ENCODE measurements at places on chromosomes 3 and 15. TPM values are rescaled to one million over a fixed set of nuclear protein-coding genes. Genes with fewer than 3 reads are reported as not detected.

Gene MAPKBP1
- total RNA-seq, result 20.8 TPM

Gene LZTFL1
- total RNA-seq, result 16.2 TPM

Gene NOX5
- 0.33 TPM for total RNA-seq

Gene SHC4
- total RNA-seq, result 1.5 TPM

Gene CCNL1
- total RNA-seq, result 219 TPM

Data from fibroblast of lung (primary cell).